ENCODE measurements at places on chromosomes 1 and 21. TPM values are rescaled to one million over a fixed set of nuclear protein-coding genes. Genes with fewer than 3 reads are reported as not detected.

UTS2 gene
- total RNA-seq: not detected

NRIP1 gene
- 18.4 TPM for total RNA-seq

KRTAP10-1 gene
- not detected for total RNA-seq

SLC1A7 gene
- not detected for total RNA-seq

ACKR1 gene
- total RNA-seq: 0.64 TPM

MAEL gene
- not detected for total RNA-seq

GSTM1 gene
- total RNA-seq: not detected

CD52 gene
- total RNA-seq: not detected

SLAMF6 gene
- not detected for total RNA-seq

CLDN17 gene
- total RNA-seq: not detected

MAPKAPK2 gene
- 50.9 TPM for total RNA-seq

SLC9C2 gene
- not detected for total RNA-seq

PRAMEF5 gene
- not detected for total RNA-seq

PROX1 gene
- total RNA-seq: 0.32 TPM

APCS gene
- not detected for total RNA-seq

OR2AK2 gene
- total RNA-seq: not detected

TNNI3K gene
- total RNA-seq: not detected

NIT1 gene
- total RNA-seq: 44.5 TPM

EPRS1 gene
- total RNA-seq: 59.1 TPM

PTPN14 gene
- 26.8 TPM for total RNA-seq

KRTAP12-2 gene
- not detected for total RNA-seq
